ENCODE measurements at places on chromosomes 3 and 15.

- DNase-seq, result no peak
Measured at GRCh38 chr3:68878962-68879361, 53.4 kb downstream of the TAFA4 start.

DNA sequence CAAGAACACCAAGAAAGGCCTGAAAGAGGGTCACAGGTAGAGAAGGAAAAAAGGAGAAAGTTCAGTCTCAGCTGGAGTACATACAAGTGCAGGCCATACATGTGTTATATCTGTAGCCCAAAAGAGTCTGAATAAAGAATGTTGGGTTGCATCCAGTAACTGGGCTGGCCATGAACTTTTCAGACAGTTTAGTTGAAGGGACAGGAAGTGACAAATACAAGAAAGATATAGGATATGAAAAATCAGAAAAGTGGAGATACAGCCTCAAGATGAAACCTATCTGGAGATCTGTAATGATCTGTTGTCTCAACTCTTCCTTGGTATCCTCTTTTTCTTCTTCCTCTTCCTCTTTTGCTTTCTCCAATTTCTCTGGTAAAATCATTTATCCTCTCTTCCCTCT lies 671.7 kb downstream of the MECOM start:
- DNase-seq, result no peak

- DNase-seq, result no peak
Measured at GRCh38 chr15:38520035-38520434, 44.6 kb downstream of the RASGRP1 start.

DNA sequence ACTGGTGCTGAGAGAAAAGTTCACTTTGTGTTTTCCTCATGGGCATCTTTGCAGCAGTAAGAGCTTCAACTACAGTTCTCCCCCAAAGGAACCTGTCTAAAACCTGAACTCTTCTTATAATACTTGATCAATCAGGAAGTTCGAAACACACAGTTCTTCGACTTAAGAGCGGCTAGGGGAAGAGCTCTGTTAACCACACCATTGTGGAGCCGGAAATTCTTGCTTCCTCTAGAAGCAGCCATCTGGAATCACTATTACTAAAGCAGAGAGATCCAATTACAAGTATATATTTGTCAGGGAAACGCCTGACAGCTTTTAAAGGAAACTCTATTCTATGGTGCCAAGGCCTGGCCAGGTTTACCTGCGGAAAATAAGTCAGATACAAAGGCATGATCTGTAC lies 337.3 kb upstream of the CBLB start:
- no peak for DNase-seq

DNA sequence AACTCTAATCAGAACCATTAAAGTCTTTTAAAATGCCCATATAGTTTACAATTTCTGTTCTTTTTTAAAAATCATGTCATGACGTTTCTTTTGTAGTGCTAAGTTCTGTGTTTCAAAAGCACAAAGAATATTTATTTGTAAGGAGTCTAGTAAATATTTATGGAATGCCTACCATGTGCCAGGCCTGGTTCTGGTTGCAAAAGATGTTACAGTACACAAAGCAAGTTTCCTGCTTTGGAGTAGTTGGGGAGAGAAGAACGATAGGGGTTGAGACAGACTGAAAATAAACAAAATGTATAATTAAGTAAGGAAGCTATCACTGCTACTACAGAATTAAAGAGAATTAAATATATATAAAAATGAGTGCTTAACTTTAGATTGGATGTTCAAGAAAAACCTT lies 86.8 kb upstream of the CMSS1 start:
- no peak for DNase-seq

DNA sequence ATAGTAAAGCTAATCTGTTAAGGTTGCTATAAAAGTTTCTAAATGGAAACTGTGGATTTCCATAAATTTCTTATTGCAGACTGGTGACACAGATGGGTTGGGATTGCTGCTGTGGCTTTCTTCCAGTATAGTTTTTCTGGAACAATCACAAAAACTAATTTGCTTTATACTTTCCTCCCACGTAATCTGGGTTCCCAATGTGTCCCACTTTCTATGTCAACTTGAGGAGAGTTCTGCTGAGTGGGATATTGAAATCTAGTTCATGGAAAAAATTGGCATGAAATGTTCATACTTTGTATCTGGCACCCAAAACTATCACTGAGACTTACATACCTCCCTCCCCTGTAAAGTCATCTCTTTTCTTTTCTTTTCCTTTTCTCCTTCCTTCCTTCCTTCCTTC lies 126.8 kb downstream of the TGFBR2 start:
- no peak for DNase-seq

GRCh38 chr3:134350861-134351311 lies 23.4 kb downstream of the AMOTL2 start:
- no peak for DNase-seq

GRCh38 chr3:138263104-138263503 lies 66.5 kb downstream of the NME9 start:
- DNase-seq, result no peak

GRCh38 chr15:58459560-58459959 lies 27.8 kb downstream of the LIPC start:
- DNase-seq, result no peak

- DNase-seq, result no peak
Measured at GRCh38 chr3:2525968-2526367, 427.3 kb downstream of the CNTN4 start.

DNA sequence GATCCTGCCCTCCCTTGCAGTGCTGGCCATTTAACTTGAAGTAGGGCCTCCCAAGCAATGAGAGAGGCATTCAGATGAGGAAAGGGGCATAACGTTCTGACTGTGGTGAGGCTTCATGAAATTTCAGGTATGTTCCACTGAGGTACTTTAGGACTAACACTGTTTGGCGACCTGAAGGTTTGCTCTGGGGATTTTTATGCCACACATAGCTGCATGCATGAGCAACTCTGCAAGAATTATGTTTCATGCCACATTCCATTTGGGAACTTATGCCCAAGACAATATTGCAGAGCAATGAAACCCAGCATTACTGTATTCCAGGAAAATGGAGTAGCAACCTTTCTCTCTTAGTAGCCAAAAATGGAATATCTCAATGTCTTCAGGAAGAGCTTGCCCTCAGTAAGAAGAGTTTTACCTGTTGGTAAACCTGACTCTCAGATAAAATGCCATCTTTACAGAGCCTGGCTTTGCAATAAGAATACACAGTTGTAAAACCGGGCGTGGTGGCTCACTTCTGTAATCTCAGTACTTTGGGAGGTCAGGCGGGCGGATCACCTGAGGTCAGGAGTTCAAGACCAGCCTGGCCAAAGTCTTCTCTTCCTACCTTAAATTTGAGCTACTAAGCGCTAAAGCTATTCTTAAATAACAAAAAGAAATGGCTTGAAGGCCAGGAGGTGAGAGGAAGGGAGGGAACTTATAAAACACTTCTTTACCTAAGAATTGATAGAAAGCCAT lies 16.7 kb upstream of the TBL1XR1 start:
- no peak for DNase-seq

DNA sequence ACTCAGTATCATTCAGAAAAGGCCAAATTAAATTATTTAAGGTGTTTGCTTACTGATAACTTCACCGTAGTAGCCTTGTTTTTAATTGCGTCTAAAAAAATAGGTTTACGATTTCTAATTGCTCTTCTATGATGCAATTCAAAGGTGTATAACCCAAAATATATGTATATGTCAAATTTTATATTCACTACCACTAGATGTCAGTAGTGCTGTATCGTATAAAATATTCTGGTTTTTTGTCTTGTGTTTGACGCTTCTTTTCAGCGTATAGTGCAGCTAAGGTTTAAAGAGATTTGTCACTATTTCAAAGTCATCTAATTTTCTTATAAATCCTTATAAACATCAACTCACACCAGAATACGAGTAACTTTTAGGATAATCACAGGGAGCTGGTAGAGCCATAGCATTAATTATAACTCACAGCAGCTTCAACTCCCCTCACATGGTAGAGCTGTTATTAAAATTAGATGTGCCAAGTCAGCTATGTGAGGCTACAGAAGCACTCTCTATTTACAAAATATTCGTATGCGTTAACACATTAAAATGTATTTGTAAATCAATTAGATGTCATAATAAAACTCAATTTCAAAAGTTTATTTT lies 3.5 kb downstream of the PFN2 start:
- no peak for DNase-seq

DNA sequence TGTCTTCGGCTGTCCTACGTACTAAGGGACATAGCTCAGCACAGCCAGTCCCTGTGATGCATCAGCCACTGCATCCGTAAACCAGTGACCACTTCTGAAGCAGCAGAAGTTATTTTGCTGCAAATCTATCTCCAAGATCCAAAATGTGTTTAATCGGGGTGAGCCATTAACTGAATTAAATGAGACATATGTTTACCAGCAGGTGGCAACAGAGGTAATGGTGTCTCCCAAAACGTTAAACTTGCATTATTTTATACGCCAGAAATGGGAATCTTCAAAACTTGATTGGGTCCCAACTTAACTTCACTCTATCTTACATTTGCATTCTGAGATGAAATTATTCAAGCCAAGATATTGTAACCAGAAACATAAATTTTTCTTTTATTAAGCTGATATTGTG lies 75.3 kb upstream of the BOC start:
- no peak for DNase-seq
